ENCODE measurements at places on chromosomes 2 and 18.

DNA sequence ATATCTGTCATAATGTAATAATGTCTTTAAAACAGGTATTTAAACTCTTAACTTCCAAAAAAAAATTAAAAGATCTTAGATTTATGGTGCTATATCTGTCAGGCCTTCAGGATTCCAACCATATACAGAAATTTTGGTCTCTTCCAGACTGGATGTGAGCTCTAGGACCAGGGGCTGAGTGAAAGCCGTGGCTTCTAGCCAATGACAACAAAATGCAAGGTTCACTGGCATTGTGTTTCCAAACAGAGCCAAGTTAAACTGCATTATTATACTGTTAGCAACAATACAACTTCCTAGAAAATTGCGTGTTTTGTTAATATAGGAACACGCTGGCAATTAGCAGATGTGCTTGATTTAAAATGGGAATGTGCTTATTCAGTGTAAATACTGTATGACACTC is 809.8 kb upstream of the SOX11 start:
- no peak for DNase-seq

DNA sequence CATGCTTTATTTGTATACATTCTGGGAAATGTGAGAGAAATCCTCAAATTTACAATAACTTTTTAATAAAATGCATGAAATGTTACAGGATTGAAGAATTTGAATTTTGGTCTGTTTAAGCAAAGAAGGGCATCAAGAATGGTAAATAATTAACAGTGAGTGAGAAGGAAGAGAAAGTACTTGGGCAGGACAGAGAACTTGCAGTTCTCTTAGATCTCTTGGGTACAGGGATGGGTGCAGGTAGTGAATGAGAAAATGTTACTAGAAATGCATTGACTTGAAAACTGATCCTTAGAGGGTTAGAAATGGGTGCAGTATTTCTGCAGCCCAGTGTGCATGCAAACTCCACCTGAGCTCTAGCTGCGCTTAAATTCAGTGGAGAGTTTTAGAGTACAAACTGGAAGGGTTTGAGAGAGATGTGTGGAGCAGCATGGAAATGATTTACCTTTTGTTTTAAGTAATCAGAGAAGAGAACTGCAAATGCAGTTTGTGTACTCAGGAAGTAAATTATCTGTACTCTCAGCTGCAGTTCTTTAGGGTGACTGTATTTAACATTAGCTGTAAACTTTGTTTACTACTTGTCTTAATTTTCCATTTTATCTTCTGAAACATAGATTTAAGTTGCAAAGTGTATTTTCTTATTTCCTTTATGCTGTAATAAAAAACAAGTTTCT is 51.0 kb upstream of the RAB27B start:
- no peak for DNase-seq

GRCh38 chr2:67930156-67930555 is 132.6 kb downstream of the C1D start:
- DNase-seq: no peak

GRCh38 chr2:44247924-44248323 is 27.4 kb upstream of the SLC3A1 start:
- DNase-seq: no peak

DNA sequence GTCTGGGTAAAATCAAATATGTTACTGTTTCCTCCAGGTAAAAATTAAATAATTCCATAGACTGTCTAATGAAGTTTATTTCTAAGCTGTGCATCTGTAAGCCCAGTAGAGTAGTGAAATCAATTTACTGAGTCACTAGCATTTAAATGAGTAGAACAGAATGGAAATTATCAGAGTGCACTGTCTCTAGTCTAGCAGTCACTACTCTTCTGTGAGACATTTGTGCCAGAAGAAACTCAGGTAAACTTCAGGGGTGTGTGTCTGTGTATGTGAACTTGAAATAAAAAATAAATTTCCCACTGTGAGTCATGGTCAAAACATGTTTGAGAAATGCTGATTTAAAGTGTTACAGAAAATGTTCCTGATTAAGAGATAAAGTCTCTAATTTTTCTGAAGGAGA is 146.4 kb downstream of the RIF1 start:
- no peak for DNase-seq

GRCh38 chr2:176122052-176122682 is 352 bp upstream of the HOXD9 start:
- no peak for DNase-seq

GRCh38 chr2:199460846-199461710 is 3.3 kb upstream of the SATB2 start:
- DNase-seq: no peak

- DNase-seq: no peak
These were observed 26.9 kb downstream of the MAIP1 start for GRCh38 chr2:199982126-199982843.

GRCh38 chr2:148756292-148756975 is 111.9 kb downstream of the EPC2 start:
- DNase-seq: no peak

- no peak for DNase-seq
These were observed 61.9 kb downstream of the ZNF516 start for GRCh38 chr18:76432970-76433767.

DNA sequence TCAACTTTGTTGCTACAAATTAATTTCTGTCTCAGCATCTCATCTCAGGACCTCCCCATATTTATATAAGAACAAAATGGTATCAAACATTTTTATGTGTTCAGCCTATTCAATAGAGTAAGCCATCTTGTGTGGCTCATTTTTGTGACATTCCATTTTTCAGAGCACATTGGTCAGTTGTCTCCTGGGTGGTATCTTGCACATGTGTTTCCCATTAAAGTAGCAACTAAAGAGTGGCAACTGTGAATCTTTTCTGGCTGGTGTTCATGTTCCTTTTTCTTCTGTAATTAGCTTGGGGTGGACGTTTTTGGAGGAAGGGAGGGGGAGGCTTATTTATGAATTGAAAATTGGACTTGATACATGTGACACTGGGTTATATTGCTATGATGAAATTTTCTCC is 45.4 kb upstream of the EFEMP1 start:
- DNase-seq: no peak

GRCh38 chr2:108491848-108492247 is 42.4 kb upstream of the LIMS1 start:
- no peak for DNase-seq

DNA sequence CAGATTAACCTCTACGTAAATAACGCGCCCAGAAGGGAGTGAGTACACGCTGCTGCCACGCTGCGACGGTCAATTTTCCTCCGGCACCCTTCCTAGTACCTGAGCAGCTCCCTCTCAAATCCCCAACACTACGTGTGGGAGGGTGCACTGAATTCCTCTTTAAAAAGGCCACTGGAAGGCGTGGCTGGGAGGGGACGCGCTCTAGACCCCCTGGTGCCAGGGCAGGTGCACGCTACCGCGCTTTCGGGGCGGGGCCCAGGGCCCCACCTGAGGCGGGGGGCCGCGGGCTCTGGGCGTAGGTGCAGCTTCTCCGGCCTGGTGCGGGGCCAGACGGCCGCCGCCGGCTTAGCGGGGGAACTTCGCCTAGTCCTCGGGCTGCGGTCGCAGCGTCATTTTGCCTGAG is 668 bp upstream of the ANKRD12 start:
- DNase-seq: no peak

- DNase-seq: no peak
These were observed 285.1 kb upstream of the MMADHC start for GRCh38 chr2:149872638-149873150.

DNA sequence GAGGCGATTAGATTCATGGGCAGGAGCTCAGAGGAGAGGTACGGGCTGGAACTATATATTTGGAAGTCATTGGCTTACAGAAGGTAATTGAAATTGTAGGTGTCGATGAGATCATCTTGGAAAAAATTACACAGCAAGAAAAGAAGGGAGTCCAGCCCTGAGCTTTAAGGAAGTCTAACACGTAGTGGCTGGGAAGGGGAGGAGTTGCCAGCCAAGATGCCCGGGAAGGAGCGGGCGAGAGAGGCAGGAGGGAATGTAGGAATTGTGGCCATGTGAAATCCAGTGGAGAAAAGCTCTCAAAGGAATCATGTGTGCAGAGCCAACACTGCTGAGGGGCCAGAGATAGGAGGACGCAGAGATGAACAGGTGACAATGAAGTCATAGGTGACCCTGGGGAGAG is 25.6 kb upstream of the SCYGR1 start:
- no peak for DNase-seq

- DNase-seq: no peak
These were observed 1.7 kb downstream of the CFAP221 start for GRCh38 chr2:119545754-119546446.

DNA sequence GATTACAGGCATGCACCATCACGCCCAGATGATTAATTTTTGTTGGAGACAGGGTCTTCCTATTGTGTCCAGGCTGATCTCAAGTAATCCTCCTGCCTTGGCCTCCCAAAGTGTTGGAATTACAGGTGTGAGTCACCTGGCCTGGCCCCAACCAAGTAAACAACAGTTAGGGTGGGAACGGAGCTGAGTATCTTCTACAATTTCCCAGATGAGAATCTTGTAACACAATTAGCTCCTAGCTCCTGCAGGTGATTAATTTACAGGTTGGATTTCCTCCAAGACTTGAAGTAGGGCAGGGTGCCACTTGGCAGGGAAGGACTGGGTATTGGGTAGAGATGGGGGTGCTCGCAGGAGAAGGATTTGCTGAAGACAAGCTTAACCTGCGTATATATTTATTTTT is 17.8 kb downstream of the NLRC4 start:
- no peak for DNase-seq

GRCh38 chr2:19140463-19141208 is 217.8 kb downstream of the OSR1 start:
- DNase-seq: no peak

DNA sequence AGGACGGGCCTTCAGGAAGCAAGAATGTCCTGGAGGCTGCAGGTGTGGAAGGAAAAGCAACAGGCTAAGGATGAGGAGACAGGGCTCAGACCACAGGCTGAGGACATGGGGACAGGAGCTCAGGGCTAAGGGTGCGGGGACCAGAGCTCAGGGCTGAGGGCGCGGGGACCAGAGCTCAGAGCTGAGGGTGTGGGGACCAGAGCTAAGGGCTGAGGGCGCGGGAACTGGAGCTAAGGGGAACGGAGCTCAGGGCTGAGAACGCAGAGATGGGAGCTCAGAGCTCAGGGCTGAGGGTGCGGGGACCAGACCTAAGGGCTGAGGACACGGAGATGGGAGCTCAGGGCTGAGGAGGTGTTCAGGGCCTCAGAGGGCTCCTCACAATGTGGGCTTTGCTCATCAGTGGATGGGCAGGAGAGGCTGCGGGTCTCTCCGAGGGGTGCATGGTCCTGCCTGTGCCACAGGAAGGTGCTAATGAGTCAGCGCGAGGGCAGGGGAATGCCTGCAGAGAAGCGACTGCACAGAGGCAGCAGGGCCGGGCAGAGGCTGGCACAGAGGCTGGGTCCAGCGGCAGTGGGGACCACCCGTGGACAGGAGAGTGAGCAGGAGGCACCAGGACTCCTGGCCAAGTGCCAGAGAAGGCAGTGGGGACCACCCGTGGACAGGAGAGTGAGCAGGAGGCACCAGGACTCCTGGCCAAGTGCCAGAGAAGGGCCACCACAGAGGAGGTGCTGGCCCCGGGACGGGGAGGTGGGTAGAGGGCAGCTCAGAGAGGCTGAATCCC is 271.7 kb downstream of the TWIST2 start:
- no peak for DNase-seq

GRCh38 chr2:171669121-171669520 is 18.1 kb upstream of the DYNC1I2 start:
- no peak for DNase-seq

GRCh38 chr2:114543236-114543766 is 100.9 kb downstream of the DPP10 start:
- no peak for DNase-seq

DNA sequence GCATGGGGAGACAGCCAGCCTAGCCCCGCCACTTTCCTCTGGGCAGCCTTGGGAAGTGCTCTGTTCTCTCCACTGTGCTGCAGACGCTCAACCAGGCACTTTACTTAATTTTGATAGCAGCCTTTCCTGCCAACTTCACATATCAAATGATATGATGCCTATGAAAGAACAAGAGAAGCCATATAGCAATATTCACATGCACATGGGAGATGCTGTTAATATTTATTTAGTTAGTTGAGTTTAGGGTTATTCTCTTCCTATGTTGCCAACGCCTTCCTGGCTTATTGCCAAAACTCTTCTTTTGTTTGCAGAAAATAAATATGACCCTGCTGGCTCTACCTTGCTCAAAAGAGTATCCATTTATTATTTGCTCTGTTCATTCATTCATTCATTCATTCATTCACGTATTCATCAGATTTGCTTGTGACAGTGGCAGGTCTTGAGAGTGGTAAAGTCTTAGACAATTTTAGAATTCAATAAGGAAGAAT is 99.3 kb downstream of the GATA6 start:
- DNase-seq: no peak

DNA sequence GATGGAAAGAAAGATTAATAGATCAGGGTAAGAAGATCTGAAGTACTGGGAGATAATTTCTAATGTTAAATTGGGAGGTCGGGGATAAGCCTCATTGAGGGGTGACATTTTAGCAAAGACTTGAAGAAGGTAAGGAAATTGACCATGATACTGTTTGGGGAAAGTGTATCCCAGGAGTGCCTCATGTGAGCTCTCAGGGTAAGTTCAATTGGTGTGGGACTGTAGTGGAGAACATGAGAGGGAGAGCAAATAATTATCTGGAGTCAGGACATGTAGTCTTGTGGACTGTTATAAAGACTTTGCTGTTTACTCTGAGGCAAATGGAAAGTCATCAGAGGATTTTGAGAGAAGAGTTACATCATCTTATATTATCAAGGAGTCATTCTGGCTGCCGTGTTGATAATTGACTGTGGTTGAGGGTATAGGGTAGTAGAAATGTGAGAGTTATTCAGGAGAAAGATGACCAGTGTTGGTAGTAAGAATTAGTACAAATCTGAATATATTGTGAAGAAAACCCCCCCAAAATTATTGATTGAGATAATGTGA is 624.4 kb downstream of the ADCYAP1 start:
- DNase-seq: no peak

DNA sequence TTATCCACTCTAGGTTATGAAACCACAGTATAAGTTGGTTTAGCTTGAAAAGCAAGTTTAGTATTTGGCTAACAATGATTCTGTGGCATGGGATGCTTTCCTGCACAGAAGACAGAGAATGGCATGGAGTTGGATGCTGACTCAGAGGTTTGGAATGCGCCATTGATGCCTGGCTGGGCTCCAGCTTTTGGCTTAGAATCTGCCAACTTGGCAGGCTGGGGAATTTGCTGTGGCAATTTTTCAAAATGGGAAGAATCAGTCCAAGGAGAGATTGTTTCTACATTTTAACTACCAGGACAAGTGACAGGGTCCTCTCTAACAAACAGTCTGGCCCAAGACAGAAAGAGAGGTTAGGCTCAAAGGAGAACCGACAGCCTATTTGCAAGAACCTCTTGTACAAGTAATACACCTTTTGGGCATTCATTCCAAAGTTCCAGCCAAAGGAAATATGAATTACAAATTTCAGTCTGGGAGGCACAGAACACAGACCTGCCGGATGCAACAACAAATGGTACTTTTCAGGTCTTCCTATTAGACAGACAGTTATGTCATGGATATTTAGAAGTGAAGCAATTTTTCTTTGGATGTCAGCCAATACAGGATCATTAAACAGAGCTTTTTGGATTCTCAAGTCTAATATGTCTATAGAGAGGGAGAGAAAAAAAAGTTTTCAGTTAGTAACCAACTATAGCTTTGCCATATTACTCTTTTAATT is 1027.7 kb downstream of the TMEM182 start:
- no peak for DNase-seq
